Left forelimb (tissue), 1 donor: ENCODE measurements at places on chromosomes 5 and 9.

GRCh38 chr9:99726758-99727157 is 94.9 kb upstream of the NR4A3 start:
- DNase-seq: no peak

DNA sequence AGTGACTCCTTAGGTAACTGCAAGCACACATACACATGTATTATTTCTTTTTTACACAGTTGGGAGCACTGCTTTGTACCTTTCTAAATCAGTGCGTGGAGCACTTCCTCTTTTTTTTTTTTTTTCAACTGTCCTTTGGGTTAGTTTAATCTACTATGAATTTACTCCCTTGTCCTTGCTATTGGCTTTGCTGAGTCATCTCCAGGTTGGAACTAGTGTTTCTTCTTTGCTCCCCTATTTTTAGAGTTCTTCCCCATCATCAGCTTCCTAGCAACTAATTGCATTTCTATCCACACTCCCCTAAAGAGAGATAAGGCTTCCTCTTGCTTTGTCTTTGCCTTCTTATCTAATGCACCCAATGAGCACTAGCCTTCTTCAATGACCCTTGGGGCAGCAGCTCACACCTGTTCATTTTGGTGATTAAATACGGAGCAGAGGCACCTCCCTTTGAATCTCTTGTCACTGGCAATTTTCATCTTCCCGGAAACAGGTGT is 24.3 kb downstream of the S100Z start:
- no peak for DNase-seq

GRCh38 chr9:14349146-14349446 is 35.2 kb upstream of the NFIB start:
- DNase-seq: no peak

- DNase-seq: no peak
Measured at GRCh38 chr9:123353984-123354591, 1.9 kb upstream of the CRB2 start.

DNA sequence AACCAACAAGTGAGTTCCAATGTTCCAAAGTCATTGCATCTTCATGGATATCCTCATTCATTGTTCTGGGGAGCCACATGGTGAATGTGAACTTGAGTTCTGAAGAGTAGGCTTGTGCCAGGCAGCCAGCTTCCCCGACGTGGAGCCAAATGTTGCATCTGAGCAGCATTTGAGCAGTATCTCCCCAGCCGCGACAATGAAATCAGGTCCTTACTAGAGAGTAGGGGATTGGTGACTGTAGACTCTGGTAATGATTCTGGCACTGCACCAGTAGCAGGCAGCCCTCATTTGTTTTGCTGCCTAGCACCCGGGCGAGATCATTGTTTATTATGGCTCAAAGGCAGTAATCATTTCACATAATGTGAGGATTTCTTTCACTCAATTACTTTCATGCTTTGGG is 451.4 kb upstream of the C9orf72 start:
- no peak for DNase-seq

DNA sequence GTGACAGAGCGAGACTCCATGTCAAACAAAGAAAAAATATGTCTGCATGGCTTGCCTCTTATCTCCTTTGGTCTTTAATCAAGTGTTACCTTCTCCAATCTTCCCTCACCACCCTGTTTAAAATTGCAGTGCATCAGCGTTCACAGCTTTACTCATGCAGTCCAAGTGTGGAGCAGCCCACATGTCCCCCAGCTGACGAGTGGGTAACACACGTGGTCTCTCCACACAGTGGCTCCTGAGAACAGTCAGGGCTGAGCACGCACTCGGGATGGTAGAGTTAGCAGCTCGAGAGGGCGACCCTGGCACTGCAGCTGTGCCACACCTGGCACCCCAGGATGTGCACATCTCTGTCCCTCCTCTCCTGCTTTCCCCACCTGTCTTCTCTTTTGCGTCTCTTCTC is 25.9 kb upstream of the CFAP157 start:
- no peak for DNase-seq

DNA sequence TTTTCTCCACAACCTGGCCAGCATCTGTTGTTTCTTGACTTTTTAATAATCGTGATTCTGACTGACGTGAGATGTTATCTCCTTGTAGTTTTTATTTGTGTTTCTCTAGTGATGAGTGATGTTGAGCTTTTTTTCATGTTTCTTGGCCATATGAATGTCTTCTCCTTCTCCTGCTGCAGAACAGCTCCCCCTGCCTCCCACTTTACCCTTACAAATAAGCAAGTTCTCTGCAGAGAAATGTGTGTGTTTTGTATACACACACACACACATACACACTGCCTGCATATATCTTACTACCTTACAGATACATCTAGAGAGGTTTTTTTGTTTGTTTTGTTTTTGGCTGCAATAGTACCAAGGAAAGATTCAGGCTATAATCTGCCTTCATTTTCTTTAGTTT is 88.7 kb upstream of the PHF24 start:
- DNase-seq: no peak

DNA sequence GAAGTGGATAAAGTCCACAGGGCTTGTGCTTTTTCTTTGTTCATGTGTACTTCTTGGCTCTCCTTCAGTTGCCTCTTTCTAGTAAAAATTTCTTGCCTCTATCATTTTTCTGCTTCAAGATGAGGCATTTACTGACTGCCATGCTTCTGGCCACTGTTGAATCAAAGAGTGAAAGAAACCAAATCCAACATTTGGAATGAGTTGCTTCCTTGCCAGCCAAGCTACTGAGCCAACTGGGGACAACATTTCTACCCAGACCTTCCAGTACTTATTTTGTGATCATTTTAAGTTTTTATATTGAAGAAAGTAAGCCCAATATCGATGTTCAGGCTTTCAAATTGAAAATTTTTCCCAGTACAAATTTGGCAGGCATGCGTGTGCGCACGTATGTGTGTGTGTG is 73.2 kb downstream of the SNCAIP start:
- DNase-seq: no peak

DNA sequence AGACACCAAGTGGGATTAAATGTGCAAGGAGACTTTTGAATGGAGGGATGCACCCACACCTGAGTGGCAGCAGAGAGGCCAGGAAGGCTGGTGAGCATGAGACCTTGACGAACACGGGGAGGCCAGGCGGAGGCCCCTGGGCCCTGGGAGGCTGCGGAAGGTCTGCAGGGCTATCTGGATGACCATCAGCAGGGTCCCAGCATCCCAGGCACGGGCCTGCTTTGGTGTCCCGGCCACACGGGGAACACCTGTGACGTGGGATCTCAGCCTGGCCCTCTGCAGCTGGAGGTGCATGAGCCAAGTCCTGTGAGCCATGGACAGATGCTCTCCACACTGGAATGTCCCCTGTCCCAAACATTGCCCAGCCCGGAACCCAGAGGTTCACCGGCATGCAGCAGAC is 174.0 kb upstream of the FOXD4L5 start:
- no peak for DNase-seq

- no peak for DNase-seq
Measured at GRCh38 chr5:131647048-131647769, 12.2 kb upstream of the RAPGEF6 start.

DNA sequence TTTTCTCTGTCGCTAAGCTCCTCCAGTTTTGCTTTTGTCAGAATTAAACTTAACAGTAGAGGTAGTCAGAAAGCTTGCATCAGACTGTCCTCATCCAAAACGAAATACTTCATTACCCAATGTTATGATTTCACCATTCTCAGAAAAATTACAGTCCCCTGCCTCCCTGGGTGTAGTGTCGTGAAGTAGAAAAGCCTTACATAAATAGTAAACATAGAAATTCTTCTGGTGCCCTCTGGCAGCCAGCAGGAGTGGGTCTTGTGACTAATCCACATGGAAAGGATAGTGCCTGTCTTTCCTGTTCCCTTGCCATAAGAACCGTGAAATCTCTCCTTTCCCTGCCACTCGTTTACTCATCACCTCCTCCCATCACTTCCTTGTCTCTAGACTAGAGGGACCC is 230.6 kb downstream of the GNA14 start:
- no peak for DNase-seq

- no peak for DNase-seq
Measured at GRCh38 chr9:114016101-114016500, 62.0 kb downstream of the AMBP start.

GRCh38 chr9:123735376-123735775 is 194.6 kb downstream of the DENND1A start:
- DNase-seq: no peak

DNA sequence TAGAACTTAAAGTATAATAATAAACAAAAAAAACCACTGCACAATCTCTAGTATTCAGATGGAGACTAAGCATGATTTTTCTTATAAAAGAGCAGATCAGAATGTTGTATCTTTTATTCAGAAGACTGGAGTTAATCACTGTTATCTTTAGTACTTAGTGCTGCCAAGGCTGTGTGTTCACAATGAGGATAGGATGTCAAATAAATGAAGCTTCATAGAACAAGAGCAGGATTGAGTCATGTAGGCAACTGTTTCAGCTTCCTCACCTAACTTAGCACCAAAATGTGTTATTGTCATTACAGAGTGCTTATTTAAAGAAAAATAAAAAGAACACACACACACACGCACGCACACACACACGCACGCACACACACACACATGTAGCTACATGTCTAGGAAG is 58.1 kb upstream of the CDKN2B start:
- no peak for DNase-seq

GRCh38 chr5:165263536-165263935 is 1758.1 kb downstream of the MAT2B start:
- no peak for DNase-seq

GRCh38 chr5:168172760-168173223 is 118.7 kb upstream of the WWC1 start:
- no peak for DNase-seq

- DNase-seq: no peak
Measured at GRCh38 chr5:157108976-157109375, at the start of gene HAVCR2. HAVCR2 (minus strand) TSS chr5:157109044; CDS start chr5:157108983, 61 bp downstream.

DNA sequence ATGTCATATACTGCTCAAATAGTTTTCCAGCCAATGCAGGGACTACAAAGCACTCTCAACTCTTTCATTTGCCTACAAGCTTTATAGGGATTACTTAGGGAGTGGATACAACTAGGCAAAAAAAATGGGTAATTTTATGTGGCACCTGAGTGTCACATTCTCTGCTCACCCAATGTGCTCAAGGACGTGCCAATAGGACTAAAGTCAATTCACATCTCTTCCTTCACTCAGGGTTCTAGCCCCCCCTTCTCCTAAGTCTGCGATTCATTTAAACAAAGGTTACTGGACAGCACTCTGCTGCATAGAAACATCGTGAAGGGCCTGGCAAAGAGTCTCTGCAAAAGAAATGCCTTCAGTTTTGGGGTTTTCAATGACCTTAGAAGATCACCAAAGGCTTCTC is 142.3 kb downstream of the TSSK1B start:
- DNase-seq: no peak

- no peak for DNase-seq
Measured at GRCh38 chr5:14151416-14151815, 8.3 kb downstream of the TRIO start.
